ENCODE measurements at places on chromosomes 4 and X. TPM values are rescaled to one million over a fixed set of nuclear protein-coding genes. Genes with fewer than 3 reads are reported as not detected.

CSAG2 gene
- total RNA-seq: not detected

WAS gene
- 14.2 TPM for total RNA-seq

TLR6 gene
- total RNA-seq: 6.1 TPM

SPACA5 gene
- not detected for total RNA-seq

ARHGEF6 gene
- total RNA-seq: 15.8 TPM

AWAT2 gene
- not detected for total RNA-seq

ARMCX1 gene
- total RNA-seq: 15.6 TPM

EPGN gene
- total RNA-seq: 1.6 TPM

FAM47E gene
- total RNA-seq: 10.4 TPM

AKAP4 gene
- total RNA-seq: not detected

USP51 gene
- 4.6 TPM for total RNA-seq

IL3RA gene
- 4.6 TPM for total RNA-seq

MAOB gene
- 58.5 TPM for total RNA-seq

PDCL2 gene
- not detected for total RNA-seq

IBSP gene
- total RNA-seq: not detected

TEX13C gene
- total RNA-seq: not detected

RAB9B gene
- 1.1 TPM for total RNA-seq

RGN gene
- total RNA-seq: 11.9 TPM

YIPF7 gene
- not detected for total RNA-seq

TRMT44 gene
- total RNA-seq: 20.1 TPM

SPARCL1 gene
- 322 TPM for total RNA-seq

BRS3 gene
- not detected for total RNA-seq

TNMD gene
- 0.63 TPM for total RNA-seq

PGAM4 gene
- total RNA-seq: not detected

GSX2 gene
- not detected for total RNA-seq

OTUD6A gene
- not detected for total RNA-seq

SLITRK4 gene
- total RNA-seq: 6.0 TPM

SUPT20HL1 gene
- not detected for total RNA-seq

MTCP1 gene
- total RNA-seq: 23.8 TPM

CT45A5 gene
- total RNA-seq: not detected

FAM133A gene
- total RNA-seq: not detected

CENPVL1 gene
- not detected for total RNA-seq

ATP7A gene
- 11.9 TPM for total RNA-seq

ADH1B gene
- total RNA-seq: 223 TPM

PPEF1 gene
- 0.63 TPM for total RNA-seq

MAGEB1 gene
- total RNA-seq: not detected

COL25A1 gene
- 2.3 TPM for total RNA-seq

KANTR gene
- 11.5 TPM for total RNA-seq

KLB gene
- not detected for total RNA-seq

TREX2 gene
- 1.4 TPM for total RNA-seq

DIAPH2 gene
- total RNA-seq: 15.0 TPM

AMTN gene
- total RNA-seq: not detected

All from kidney (tissue), 22 donors.